ENCODE measurements at places on chromosomes 5 and 9.

GRCh38 chr5:36443941-36444340, 142.2 kb upstream of the RANBP3L start:
- no peak for DNase-seq

GRCh38 chr9:38318759-38319495, 73.6 kb upstream of the ALDH1B1 start:
- DNase-seq: no peak

- DNase-seq: no peak
Measured at GRCh38 chr9:75369989-75370388, 281.7 kb downstream of the OSTF1 start.

GRCh38 chr9:86670076-86670475, 277.2 kb downstream of the GAS1 start:
- no peak for DNase-seq

- no peak for DNase-seq
Measured at GRCh38 chr5:113320273-113320780, 114.5 kb downstream of the TSSK1B start.

GRCh38 chr9:16001856-16002255, 449.0 kb downstream of the CCDC171 start:
- no peak for DNase-seq

DNA sequence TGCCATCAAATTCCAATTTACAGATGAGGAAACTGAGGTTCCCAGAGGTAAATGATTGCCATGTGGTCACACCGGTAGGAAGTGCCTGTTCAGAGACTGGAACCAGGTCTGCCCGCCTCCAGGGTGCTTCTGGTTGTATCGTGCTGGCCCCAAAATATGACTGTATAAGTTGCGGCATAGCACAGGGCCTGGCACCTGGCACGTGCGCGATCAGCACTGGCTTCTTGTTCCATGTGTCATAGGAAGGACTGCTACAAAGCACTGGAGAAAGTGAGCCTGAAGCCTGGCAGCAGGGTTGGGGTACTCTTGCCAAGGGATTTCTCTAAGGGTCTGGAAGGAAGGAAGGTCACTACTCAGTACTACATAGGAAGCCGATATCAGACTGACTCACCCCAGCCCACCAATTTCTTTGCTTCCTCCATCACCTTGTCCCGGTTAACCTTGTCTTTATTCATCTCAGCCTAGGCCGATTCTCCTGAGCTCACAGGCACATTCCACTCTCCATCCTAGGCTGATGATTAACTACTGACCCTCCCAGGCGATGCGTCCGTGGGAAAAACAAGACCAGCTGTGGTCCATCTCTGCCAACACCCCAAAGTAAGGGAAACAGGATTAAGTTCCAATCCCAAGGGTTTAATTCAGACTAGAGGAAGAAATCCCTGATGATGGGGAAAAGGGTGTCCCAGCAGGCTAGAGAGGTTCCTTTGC, 1.8 kb downstream of the HRH2 start:
- no peak for DNase-seq

DNA sequence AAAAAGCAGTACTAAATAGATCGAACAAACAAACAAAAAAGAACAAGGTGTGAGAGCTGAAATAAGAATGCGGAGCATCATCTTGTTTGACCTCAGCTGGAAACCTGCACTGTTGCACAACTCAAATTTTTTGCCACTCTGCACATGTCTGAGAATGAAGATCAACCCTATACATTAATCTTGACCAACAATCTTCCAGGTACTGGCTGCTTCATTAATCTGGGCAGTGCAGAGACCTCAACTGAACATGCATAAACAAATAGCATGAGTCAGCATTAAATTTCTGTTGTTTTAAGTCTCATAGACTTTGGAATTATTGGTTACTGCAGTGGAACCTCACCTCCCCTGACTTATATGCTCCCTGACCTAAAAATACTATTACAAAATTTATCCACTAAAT, 114.6 kb upstream of the FTMT start:
- no peak for DNase-seq

DNA sequence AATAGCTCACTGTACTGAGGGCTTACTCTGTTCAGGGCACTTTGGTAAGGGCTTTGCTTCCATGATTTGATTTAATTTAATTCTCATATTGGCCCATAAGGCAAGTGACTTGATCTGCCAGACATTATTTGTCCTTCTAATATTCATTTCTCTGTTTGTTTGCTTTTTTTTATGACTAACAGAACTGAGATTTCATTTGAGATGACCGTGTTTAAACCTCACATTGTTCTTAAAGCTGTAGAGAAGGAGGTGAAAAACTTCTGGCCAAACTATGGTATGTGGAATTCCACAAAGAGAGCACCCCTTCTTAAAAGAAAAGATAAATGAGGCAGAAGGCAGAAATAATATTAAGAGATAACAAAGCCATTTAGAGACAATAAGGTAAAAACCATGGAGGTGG, 775.6 kb upstream of the ACO1 start:
- no peak for DNase-seq

All from stimulated activated CD8-positive, alpha-beta memory T cell treated with anti-CD3 and anti-CD28 coated beads, Interleukin-4, amount 100 ng/mL, for 1 hour (primary cell).